Fibroblast of upper back skin (primary cell): ENCODE measurements at places on chromosomes 12 and 14.

- no peak for DNase-seq
Observed at GRCh38 chr14:93079865-93080403, 35.8 kb downstream of the ITPK1 start.

DNA sequence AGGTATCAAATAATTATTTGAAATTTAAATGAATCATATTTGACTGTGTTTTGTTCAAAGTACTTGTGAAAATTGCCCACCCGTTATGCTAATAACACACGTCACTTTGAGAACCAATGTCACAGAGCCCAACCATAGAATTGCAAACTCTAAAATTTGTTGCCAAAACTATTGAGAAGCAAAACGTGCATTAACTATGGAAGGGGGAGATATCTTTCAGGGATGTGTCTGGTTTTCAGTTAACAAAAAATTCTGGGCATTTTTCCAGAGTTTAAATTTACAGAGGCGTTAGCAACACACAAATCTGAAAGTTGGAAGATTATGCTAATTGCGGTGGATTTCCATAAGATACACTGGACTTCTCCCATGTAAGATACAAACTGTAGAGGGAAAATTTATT is 371.8 kb upstream of the E2F7 start:
- no peak for DNase-seq

DNA sequence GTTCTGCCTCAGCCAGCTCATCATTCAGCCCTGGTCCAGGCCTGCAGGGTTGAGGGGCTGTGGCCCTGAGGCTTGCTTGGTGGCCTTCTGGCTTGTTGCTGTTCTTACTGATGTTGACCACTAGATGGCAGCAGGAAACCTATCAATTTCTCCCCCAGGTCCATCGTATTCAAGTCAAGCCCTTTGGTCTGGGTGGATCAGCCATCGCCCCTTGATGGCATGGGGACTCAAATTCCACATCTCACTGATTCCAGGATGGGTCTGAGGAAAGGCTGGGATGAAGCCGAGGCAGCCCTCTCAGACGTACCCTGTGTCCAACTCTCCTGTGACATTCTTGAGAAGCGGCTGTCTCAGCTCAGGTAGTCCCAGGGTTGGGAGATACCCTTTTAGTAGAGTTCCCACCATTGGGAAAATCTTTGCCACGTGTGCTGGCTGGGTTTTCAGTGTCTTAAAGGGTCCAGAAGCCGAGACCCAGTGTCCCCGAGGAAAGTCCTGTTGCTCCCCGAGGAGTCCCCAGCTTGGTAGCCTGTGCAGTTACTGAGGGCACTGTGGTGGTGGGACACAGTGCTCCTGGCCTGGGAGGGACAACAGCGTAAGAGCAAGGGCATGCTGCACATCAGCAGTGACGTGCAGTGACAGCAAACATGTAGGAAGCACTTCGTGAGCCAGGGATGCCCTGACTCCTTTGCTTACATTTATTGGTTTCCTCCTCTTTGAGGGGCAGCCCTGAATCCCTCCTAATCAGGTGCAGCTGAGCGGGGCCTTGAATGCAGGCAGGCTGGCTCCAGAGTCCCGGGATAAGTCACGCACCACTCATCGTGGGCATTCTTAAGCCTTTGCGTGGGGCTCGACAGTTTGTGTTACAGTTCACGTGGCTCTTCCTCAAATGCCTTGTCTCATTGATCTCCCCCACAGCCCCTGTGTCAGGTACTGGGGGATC is 58.6 kb downstream of the TSPAN9 start:
- peak; percentile 71 for DNase-seq

DNA sequence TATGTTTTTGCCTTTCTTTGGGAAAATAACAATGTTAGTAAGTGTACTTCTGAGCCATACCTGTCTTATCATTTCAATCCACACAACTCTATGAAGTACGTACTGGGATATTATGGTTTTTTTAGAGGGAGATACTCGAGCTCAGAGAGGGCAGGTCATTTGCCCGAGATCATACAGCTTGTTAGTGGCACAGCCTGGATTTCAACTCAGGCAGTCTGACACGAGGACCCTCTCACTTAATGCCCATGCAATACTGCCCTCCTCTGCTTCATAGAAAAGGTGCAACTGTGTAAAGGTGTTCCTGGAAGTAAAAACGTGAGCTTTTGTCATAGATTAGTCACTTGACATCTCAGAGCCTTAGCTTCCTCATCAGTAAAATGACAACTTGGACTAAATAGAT is 128.0 kb downstream of the NDUFA12 start:
- peak; percentile 24 for DNase-seq

- DNase-seq = no peak
Observed at GRCh38 chr12:124456652-124457152, 110.7 kb downstream of the NCOR2 start.

DNA sequence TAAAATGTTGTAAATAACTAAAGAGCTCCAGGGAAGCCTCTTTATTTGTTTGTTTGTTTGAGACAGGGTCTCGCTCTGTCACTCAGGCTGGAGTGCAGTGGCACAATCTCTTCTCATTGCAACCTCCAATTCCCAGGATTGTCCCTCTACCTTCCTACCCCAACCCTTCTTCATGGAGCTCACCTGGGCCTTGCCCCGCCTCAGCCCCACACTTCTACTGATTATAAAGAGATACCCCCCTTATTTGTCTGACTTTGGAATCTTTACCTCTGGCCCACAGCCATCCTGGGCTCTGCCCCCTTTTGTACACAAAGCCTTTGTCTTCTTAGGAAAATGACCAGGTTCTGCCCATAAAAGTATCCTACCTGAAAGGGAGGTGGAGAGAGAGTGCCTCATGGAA is 9.1 kb upstream of the BLTP3B start:
- no peak for DNase-seq

DNA sequence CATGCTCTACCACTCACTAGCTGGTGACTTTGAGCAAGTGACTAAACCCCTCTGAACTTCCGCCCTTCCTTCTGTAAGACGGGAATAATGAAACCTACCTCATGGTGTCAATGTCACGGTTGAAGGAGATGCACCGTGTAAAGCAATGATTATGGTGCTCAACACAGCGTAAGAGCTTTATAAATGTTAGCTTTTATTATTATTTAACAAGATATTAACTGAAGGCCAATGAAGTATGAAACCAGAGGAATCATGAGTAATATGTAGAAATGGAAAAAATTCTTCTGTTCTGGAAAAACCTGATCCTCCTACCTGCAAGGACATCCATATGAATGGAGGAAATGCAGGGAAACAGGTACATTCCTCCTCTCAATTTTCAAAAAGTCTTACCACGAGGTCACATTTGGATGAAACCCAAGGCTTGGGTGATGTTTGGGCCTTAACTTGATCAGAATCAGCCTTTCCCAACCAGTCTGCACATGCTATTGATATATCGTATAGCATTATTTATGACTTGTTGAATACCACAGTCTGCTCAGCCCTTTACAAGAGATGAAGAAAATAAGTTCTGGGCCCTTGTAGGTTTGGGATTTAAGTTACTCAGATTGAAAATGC is 166.8 kb upstream of the TBX3 start:
- no peak for DNase-seq

- DNase-seq = no peak
Observed at GRCh38 chr14:43949400-43949799, 557.7 kb downstream of the FSCB start.

DNA sequence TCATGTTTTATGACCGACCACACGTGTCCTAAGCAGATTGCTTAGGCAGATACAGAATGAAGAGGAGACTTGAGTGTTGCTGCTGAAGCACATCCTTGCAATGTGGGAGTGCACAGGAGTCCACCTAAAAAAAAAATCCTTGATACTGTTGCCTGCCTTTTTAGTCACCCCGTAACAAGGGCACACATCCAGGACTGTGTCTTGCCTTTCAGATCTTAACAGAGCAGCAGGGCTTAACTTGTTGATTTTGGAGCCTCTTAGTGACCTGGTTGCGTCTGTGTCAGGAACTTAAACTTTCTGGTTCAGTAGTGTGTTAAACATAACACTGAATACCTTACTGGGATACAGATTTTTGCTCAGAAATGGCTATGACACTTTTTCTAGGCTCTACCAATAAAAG is 6.5 kb downstream of the EIF2B2 start:
- DNase-seq = no peak

DNA sequence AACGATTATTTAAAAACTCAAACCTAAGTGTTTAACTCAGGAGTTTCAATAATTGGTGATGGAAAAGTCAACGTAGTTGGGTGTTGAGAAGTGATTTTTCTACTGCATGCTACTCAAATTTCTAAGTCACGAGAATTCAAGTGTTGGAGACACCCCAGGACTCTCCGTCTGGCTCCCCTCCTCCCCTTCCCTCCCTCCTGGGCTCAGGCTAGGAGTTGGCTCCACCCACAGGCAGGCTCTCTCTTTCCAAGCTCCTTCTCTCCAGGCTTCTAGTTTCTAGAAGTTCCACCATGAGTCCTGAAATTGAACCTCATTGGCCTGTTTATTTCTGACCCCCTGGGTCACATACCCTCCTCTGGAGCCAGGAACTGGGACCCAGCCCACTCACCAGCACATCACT is 73.0 kb downstream of the TMEM132D start:
- DNase-seq = no peak

DNA sequence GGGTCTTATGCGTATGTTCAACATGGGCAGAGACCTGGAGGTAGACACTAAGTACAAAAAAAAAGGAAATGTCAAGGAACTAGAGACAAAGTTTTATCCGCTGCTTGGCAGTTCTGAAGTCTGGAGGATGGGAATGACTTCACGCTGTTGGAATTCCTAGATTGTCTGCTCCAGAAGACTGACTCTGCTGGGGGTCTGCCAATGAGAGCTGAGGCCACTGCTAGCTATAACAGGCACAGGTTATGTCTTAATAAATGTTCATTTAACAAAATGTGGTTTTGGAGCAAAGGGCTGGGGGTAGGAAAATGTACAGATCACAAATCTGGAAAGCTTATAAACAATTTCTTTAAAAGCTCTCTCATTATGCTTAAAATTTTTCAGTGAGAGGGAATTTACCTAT is 5.9 kb downstream of the RNASE8 start:
- peak; percentile 96 for DNase-seq

- no peak for DNase-seq
Observed at GRCh38 chr14:93736378-93737014, 51.8 kb downstream of the PRIMA1 start.

DNA sequence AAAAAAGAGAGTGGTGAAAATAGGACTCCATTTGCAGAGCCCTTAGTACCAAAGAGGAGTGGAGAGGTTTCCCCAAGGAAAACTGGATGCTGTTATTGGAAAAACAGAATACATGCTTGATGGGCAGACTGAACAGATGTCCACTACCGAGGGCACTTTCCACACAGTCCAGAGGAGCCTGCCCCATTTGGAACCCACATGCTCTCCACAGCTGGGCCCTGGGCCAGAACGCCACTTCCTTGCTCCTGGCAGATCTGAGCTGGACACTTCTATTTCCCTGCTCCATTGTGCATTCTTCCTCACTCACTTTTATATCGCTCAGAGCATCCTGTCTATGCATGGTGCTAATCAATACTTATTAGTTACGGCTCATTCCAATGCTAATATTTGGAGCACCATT is 249.9 kb downstream of the SLC15A4 start:
- DNase-seq = no peak

DNA sequence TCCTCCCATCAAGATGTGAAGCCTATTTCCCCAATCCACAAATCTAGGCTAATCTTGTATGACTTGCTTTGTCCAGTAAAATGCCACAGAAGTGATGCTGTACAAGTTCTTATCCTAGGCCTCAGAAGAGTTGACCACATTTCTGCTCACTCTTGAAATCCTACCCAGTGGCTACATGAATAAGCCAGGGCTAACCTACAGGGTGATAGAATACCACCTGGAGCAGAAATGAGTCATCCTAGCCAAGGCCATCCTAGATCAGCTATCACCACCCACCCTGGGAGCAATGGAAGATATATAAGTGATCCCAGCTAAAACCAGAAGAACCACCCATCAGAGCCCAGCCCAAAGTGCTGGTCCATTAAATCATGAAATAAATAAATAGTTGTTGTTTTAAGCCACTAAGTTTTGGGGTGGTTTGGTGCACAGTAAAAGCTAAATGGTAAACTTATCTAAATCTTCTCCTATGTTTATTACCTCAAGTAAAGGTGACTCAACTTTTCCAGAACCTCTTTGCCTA is 105.1 kb downstream of the RPS29 start:
- DNase-seq = no peak

DNA sequence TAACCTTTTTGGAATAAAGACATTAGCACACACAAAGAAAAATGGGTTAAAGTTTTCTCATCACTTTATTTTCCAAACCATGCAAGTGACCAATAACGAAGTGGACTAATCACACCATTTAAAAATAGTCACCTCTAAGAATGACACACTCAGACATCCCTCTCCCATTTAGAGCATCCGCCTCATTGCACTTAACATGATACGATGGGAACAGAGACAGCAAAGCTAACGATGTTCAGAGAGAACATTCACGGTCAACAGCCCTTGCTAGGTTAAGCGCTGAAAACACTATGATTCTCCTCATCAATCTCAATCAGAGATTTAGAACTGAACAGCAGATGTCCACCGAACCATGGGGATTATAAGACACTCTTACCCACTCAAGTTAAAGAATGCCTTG is 35.8 kb downstream of the NIN start:
- DNase-seq = no peak

- no peak for DNase-seq
Observed at GRCh38 chr12:28817524-28817923, 331.6 kb upstream of the FAR2 start.

- DNase-seq = no peak
Observed at GRCh38 chr12:125135906-125136305, 70.7 kb downstream of the AACS start.

DNA sequence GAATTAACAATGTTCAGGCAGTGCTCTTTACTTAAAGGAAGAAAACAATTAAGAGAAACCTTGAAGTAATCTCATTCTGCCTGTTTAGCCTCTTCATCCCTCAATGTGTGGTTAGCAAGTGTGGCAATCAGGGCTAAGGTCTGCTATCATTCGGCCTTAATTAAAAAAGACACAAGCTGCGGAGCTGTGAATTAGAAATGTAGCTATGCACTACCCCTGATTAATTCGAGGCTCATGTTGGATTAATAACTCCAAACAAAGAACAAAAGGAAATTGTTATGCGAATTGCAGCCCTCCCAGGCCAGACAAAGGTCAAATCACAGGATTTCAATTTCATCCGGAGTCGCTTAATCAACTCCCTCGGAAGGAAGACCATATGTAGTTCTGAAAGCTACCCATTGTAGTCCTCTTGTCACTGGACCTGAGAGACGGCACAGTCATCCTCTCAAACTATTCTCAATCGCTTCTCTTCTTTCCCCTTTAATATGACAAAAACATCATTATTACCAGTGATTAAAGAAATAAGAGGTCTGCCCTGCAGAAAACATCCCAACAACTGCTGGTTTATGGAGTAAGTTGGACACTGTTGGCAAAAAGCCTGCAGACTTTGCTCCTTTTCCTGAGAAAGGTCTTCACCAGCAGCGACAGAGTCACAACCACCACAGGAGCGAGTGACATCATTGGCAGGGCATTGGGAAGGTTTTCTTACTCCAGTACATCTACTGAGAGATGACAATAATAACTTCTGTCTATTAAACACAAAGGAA is 71.1 kb upstream of the SOX5 start:
- no peak for DNase-seq
